NCI-H446 (cell line): ENCODE measurements at places on chromosomes 1 and 21.
A peak's percentile ranks its signal among the peaks of the same experiment; 100 is the strongest.

- no peak for DNase-seq
Measured at GRCh38 chr1:204174958-204175357, 8.8 kb upstream of the REN start.

DNA sequence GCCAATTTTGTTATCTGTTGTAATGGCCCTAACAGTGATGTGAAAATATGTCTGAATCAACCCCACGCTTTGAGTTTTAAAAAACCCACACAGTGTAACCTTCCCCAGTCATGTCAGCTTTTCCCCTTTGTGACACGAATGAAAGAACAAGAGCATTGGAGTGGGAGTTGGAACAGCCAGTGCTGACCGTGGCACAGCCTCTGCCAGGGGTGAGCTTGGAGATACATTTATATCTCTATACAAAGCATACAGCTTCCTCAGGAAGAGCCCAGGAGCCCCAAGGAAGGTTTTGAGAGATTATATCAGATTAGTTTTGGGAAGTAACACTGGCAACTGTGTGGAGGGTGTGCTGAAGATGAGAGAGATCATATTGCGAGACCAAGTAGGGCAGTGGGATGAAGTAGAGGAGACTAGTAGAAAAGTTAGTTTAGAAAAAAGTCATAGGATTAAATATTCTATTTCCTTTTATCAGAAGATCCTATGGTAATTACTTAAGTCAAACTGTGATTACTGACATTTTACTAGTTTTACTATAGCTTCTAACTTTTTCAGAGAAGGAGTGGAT lies 15.9 kb downstream of the LRRC8B start:
- no peak for DNase-seq

DNA sequence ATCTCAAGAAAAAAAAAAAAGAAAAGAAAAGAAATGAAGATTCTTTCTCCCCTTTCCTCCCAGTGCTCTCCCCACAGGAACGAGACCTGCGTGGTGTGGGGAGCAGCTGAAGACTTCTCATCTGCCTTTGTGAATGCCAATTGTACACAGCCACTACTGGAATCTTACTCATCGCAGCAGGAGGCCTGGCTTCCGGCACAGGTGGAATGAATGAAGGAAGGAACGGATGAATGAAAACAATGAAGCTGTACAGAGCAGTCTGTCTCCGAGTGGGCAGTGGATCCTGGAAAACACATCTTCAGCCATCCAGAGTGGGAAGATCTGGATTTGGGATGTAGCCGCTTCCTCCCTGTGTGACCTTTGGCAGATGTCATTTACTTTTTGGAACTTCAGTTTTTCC lies 64.9 kb downstream of the RUNX3 start:
- DNase-seq = no peak

DNA sequence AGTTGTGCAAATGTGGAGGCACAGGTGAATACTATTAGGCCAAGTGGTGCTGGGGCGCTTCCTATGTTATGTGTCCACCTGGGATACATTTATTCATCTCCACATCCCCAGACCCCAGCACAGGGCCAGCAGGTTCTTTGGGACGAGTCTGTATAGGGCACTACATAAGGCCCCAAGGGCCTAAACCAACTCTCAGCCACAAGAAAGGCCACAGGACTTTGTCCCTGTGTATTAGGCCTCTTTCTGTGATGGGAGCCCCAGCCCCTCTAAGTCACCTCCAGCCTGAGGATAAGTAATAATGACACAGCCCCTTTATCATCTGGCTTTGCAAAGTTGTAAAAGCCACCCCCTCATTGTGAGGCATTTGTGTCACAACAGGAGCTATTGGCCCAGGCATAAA lies 79.2 kb upstream of the CD1D start:
- no peak for DNase-seq

GRCh38 chr1:212551929-212552328 lies 56.6 kb upstream of the ATF3 start:
- no peak for DNase-seq

DNA sequence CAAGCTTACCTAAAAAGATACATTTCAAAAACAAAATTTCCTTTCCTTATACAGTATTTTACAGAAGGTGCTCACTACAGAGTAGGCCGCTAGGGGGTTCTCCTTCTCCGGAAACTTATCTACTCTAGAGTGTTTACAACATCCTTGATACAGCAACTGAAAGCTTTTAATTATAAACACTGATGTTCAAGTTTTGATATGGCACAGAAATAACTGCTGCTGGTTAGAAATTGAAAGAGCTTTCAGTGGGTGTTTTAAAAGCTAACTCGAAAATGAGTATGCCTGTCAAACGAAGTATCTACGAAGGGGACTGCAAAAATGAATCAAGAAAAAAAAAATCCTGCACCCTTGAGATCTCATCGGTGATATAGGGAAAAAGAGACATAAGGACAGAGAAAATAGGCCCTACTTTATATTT lies 1.0 kb downstream of the YOD1 start:
- DNase-seq = peak; percentile 60

- no peak for DNase-seq
Measured at GRCh38 chr1:114299331-114299975, 145.8 kb upstream of the SYT6 start.

GRCh38 chr1:26701995-26702679 lies 6.3 kb downstream of the ARID1A start:
- no peak for DNase-seq

DNA sequence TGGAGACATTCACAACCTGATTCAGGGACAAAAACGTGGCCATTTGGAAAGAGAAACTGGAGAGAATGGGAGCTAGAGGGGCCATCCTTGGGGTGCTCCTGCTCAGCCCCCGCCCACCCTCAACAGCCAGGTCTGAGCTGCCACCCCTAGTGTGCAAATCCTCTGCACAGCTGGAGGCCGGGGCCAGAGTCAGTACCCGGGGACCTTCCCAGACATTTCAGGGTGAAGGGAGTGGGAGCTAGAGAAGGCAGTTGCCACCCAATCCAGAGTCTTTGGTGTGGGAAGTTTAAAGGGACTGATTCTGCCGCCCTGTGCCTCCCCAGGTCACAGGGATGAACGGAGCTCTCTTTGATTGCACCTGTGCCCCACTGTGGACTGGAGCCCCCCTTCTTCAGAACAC lies 397.4 kb downstream of the MATN1 start:
- no peak for DNase-seq

DNA sequence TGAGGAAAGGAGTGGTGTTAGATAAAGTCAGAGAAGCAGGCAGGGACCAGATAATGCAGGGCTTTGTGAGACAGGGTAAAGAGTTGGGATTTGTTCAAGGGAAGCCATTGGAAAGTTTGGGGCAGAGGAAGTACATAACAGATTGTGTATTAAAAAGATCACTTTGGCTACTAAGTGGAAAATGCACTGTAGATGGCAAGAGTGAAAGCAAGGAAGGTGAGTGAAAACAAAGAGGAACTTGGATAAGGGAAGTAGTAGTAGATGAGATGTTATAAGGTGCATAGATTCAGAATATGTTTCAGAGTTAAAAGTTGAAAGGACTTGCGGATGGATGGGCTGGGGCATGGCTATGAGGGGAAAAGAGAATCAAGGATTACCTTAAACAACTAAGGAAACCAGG lies 17.4 kb downstream of the MRPL39 start:
- DNase-seq = no peak

DNA sequence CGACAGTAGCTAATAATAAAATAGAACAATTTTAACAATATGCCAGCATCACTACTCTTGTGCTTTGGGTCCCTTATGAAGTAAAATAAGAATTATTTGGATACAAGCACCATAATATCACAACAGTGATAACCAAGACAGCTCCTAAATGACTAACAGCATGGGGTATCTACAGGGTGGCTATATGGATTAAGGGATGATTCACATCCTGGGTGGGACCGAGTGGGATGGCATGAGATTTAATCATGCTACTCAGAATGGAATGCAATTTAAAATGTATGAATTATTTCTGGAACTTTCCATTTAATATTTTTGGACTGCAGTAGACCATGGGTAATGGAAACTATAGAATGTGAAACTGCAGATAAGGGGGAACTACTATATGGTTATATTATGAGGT lies 28.1 kb upstream of the B3GALNT2 start:
- DNase-seq = no peak
